Liver (tissue), 10 donors: ENCODE measurements at places on chromosomes 5 and 9. TPM values are rescaled to one million over a fixed set of nuclear protein-coding genes. Genes with fewer than 3 reads are reported as not detected.

The LVRN gene
- 0.17 TPM for total RNA-seq

The DDX4 gene
- total RNA-seq = not detected

The LECT2 gene
- total RNA-seq = 93.8 TPM

The C5orf52 gene
- not detected for total RNA-seq

The CDH9 gene
- total RNA-seq = not detected

The ZCCHC9 gene
- total RNA-seq = 18.2 TPM

The ACTBL2 gene
- total RNA-seq = not detected

The CNTLN gene
- total RNA-seq = 31.4 TPM

The ZNF79 gene
- total RNA-seq = 6.9 TPM

The CNTNAP3B gene
- 6.1 TPM for total RNA-seq

The FRRS1L gene
- total RNA-seq = 0.08 TPM

The CEL gene
- total RNA-seq = 0.09 TPM

The TMC1 gene
- not detected for total RNA-seq

The PRRT1B gene
- 1.9 TPM for total RNA-seq

The SLC6A19 gene
- total RNA-seq = 4.9 TPM

The FRMPD1 gene
- 0.09 TPM for total RNA-seq

The PDZD2 gene
- 0.42 TPM for total RNA-seq

The BARHL1 gene
- total RNA-seq = not detected

The TUBB4B gene
- 179 TPM for total RNA-seq

The PALM2AKAP2 gene
- 47.9 TPM for total RNA-seq

The KCNN2 gene
- total RNA-seq = 4.6 TPM

The LCP2 gene
- 16.3 TPM for total RNA-seq

The DELE1 gene
- 33.6 TPM for total RNA-seq

The INSL6 gene
- total RNA-seq = not detected

The MEIKIN gene
- total RNA-seq = 0.51 TPM

The RICTOR gene
- 21.0 TPM for total RNA-seq

The LCN1 gene
- total RNA-seq = not detected

The ACOT12 gene
- total RNA-seq = 76.4 TPM

The FAM163B gene
- total RNA-seq = 3.0 TPM

The SPOCK1 gene
- not detected for total RNA-seq

The PCDHA10 gene
- total RNA-seq = not detected

The ARL14EPL gene
- total RNA-seq = not detected

The GGTA1 gene
- 3.3 TPM for total RNA-seq

The ARHGEF37 gene
- 6.1 TPM for total RNA-seq

The ZNF367 gene
- 18.1 TPM for total RNA-seq

The PCDHB7 gene
- total RNA-seq = 0.08 TPM
